Muscle of arm (tissue), 14 donors: ENCODE measurements at places on chromosomes 16 and 17. TPM values are rescaled to one million over a fixed set of nuclear protein-coding genes. Genes with fewer than 3 reads are reported as not detected.

The PRSS33 gene
- polyA plus RNA-seq = not detected

The TLE7 gene
- polyA plus RNA-seq = not detected

The FAM171A2 gene
- polyA plus RNA-seq = 53.6 TPM

The KREMEN2 gene
- 4.4 TPM for polyA plus RNA-seq

The HCRT gene
- polyA plus RNA-seq = not detected

The TEX14 gene
- polyA plus RNA-seq = 6.5 TPM

The HIGD1B gene
- 2.9 TPM for polyA plus RNA-seq

The WNK4 gene
- polyA plus RNA-seq = not detected

DNA sequence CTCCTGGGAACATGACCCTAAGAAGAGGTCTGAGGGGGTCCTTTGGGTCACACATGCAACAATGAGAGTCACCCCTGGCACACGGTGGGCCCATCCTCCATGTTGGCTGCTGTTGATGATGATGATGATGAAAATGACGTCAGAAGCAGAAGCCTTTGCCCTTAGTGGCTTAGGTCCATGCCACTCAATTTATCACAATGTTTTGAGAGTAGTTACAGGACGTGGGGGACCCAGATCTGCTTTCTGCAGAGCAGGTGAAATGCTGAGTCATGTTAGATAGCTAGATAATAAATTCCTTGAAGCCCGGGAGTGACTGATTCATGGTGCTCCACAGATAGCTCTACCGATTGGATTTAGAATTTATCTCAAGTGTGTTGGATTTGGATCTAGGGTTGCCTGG, 53.9 kb downstream of the VPS35L start:
- no peak for DNase-seq

GRCh38 chr16:89721546-89722391, 432 bp downstream of the ZNF276 start:
- DNase-seq = no peak

- no peak for DNase-seq
Observed at GRCh38 chr16:49470513-49470991, 96.9 kb downstream of the C16orf78 start.

DNA sequence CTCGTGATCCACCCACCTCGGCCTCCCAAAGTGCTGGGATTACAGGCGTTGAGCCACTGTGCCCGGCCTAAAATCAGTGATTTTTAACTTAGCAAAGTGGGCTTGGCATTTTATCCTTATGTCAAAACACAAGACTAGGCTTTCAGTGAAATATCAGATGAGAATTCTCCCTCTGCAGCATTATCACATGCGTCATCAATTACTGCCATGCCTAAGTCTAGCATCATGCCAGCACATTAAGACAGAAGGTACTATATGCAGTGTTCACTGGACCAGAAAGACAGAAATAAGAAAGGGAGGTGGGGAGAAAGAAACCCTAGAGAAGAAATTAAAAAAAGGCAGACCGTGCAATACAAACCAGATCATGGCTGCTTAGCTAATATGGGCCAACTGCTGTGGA, 29.8 kb downstream of the GPATCH8 start:
- no peak for DNase-seq

GRCh38 chr17:61325382-61326073, 74.1 kb upstream of the TBX2 start:
- no peak for DNase-seq

DNA sequence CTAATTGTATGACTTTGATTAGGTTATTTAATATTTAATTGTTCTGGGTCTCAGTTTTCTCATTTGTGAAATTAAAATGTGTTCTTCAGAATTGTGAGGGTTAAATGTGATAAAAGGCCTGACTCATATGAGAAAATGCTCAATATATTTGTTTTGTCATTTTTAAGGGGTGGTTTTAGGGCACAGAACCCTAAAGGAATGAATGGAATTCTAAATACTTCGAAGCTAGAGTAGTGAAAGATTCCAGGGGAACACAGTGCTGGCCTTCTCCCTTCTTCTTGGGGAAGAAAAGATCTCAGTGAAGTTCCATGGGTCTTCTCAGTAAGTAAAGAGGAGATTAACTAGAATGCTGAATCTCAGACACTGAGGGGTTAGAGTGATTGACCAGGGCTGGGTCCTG, 3.9 kb upstream of the SMPD3 start:
- DNase-seq = no peak

GRCh38 chr16:68128577-68129305, 43.6 kb downstream of the NFATC3 start:
- no peak for DNase-seq

GRCh38 chr17:42002792-42003301, 14.4 kb downstream of the DNAJC7 start:
- DNase-seq = no peak

DNA sequence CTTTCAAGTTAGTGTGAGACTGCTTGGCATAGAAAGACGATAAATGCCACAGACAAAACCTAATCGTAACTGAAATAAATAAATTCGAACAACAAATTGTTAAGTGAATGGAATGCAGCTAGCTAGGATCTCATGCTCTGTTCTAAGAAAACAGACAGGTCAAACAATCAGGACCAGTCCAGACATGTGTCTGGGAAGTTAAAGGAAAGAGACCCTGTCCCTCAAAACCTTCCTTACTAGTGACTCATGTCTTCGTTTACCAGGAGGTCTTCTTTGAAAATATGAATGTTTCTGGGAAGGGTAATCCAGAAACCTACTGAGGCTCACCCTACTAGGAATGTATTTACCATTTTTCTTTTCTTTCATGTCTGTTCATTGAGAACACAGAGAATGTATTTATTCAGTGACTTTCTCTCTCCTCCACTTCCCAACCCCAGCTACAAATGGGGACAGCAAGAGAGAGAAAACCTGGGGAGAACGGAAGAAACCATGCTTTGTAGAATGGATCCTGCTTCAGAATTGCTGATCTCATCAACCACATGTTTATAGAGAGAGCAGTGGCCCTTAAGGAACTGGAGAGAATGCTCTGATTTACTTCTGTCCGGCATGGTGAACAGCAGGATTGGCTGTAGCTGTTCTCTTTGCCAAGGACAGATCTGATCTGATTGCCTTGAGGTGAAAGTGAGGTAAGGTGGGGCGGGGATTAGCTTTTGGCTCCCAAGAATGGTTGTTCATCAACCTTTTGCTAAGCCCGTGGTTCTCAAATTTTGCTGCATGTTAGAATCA, 39.4 kb upstream of the DHX8 start:
- no peak for DNase-seq

GRCh38 chr17:58278661-58279015, 2.1 kb downstream of the MPO start:
- DNase-seq = no peak
